GM12878 (cell line): ENCODE measurements at places on chromosomes 7 and 10.

GRCh38 chr10:104109908-104110662 is 11.9 kb upstream of the SFR1 start:
- peak; percentile 40 for DNase-seq

DNA sequence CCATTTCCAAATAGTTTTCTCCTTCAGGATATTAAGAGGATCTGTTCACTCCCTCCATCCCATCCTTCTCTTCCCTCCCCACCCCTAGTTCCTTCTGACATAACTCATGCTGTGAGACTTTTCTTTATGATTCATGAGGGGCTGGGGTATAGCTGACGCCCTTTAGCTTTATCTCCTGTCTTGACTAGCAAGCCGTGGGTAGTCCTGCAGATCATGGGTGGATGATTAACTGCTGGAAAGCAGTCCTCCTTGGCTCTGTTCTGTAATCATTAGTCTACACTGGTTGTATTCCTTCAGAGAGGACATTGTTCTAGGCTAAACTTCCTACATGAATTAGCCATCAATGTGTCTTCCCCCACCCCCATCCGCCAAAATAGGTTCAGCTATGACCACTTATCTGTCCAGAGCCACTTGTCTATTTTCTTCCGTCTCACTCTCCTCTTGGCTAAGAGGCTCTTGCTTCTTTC is 135.4 kb downstream of the LRRC4 start:
- DNase-seq: no peak

GRCh38 chr7:32569388-32570289 is 74.3 kb downstream of the AVL9 start:
- no peak for DNase-seq

DNA sequence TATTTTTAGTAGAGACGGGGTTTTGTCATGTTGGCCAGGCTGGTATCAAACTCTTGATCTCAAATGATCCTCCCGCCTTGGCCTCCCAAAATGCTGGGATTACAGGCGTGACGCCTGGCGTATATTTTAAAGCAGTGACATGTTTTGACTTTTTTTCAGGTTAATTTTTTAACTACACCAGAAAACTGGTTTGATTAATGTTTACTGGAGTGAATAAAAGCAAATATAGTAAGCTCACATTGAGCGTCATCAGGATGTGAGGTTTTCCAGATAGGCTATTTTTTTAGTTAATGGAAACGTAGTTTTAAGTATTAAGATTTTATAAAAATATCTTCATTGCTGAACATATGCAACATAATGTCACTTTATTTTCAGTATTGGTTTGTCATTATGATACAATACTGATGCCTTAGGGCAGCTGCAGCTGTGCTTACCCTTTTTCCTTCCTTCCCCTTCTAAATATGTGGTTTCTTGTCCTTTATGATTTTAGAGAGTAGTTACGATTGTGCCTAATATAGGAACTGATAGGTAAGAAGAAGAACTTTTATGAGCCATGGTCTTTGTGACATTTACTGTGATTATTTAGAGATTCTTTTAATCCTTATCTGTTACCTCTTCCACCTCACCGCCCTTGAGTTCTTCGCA is 37.3 kb downstream of the TMEM60 start:
- no peak for DNase-seq

GRCh38 chr7:156589808-156590207 is 50.8 kb upstream of the RNF32 start:
- no peak for DNase-seq

DNA sequence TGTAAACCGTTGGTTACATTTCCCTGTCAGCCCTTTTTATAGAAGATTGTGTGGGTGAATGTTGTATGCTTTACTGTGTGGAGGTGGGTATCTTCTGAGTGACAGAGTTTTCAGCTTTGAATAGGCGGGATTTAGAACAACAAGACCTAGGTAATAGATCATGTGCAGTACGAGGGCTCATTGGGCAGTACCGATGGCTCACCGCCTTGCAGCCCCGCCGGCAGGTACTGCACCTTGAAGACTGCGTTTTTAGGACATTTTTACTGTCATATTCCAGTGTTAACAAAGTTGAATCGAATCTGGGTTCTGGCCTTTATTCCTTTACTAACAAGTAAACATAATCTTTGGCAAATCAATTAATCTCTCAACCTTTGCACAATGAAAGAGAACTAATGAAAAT is 55.9 kb upstream of the NCF1 start:
- no peak for DNase-seq

- no peak for DNase-seq
These were observed 1.4 kb upstream of the HOXA6 start for GRCh38 chr7:27148756-27149641.

- DNase-seq: no peak
These were observed 42.9 kb downstream of the CCDC3 start for GRCh38 chr10:12958546-12959110.

GRCh38 chr10:129777687-129778086 is 186.4 kb downstream of the EBF3 start:
- DNase-seq: no peak

GRCh38 chr7:157609932-157610640 is 273.3 kb downstream of the DNAJB6 start:
- no peak for DNase-seq

DNA sequence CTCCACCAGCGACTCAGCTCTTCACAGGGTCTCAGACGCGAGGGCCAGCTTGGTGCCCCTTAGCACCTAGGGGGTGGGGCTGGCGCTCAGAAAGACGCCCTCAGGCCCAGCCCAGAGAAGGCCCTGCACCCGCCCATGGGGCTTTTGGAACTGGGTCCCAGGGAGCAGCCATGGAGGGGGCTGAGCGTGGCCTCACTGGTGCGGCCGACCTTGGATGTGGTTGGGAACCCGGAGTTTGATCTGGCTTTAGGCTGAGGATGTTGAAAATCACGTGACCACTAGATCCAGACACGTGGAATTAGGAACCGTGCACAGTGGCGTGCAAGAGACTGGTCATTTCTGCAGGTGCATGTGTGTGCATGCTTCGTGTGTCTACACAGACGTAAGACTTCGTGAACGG is 185.4 kb downstream of the DNAJB6 start:
- DNase-seq: no peak

GRCh38 chr7:72019436-72019835 is 392.7 kb downstream of the CALN1 start:
- no peak for DNase-seq

- DNase-seq: no peak
These were observed 136.9 kb downstream of the SLIT1 start for GRCh38 chr10:97048649-97049427.

GRCh38 chr7:29276199-29276598 is 81.6 kb downstream of the CHN2 start:
- no peak for DNase-seq

- DNase-seq: no peak
These were observed 100.0 kb upstream of the AMPH start for GRCh38 chr7:38731215-38731614.

DNA sequence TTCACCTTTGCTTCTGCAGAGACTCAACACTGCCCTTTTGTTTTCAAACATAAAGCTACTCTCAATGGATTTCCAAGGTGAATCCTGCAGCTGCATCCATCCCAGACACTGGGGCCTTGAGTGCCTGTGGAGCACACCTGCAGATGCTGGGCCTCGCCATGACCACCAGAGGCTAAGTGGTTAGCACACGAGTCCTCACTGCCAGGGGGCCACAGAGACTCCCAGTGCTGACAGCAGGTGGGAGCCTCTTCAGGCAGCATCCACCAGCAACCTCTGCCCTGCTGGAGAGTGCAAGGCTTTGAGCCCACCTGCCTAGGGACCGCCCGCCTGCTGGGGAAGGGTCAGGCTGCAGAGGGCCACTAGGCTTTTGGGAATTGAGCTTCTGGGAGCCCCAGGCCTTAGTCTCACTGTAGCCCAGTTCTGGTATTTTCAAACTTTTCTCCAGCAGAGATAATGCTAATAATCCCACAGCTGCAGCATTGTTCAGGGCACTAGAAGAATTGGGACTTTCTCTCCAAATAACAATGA is 9.4 kb upstream of the HPS1 start:
- DNase-seq: no peak

- DNase-seq: no peak
These were observed 16.2 kb downstream of the LDB3 start for GRCh38 chr10:86684331-86685097.

DNA sequence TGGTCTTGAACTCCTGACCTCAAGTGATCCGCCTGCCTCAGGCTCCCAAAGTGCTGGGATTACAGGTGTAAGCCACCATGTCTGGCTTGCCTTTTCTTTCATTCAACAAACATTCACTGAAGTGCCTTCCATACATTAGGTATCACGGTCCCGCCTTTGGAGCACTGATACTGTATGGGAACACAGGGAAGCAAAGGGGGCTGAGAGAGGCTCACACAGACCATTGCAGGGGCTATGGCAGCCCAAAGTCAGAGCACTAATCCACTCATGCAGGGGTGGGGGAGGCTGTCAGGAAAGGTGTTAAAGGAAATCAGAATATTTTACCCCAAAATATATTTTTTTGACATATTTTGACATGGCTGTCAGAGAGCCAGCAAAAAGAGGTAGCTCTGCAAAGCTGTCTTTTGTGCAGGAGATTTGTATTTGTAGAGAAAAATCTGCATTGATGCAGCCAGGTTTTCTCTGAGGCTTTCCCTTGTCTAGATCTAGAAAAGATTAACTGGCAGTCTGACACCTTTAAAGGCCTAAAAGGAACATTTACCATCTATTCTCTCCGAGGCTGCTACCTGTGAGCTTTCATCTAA is 42.0 kb upstream of the PDLIM1 start:
- DNase-seq: no peak

GRCh38 chr10:22252224-22252800 is 34.5 kb upstream of the EBLN1 start:
- no peak for DNase-seq

DNA sequence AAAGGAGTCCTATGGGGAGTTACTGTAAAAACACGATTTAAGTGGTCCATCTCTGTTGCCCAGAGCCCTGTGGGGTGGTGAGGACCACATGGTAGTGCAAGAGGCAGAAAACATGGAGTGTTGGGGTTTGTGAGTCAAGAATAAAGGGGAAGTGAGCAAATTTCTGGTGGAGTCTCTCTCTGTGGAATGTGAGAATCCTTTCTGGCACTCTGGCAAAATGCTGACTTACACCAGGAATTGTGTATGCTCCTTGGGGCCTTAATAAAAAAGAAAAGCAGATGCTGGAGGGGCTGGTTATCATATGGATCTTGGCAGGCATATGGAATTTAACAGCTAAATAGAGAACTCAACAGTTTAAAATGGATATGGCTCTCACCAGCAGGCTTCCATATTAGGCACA is 486.0 kb downstream of the TNS3 start:
- no peak for DNase-seq

GRCh38 chr10:118742782-118743181 is 12.0 kb downstream of the CACUL1 start:
- no peak for DNase-seq

DNA sequence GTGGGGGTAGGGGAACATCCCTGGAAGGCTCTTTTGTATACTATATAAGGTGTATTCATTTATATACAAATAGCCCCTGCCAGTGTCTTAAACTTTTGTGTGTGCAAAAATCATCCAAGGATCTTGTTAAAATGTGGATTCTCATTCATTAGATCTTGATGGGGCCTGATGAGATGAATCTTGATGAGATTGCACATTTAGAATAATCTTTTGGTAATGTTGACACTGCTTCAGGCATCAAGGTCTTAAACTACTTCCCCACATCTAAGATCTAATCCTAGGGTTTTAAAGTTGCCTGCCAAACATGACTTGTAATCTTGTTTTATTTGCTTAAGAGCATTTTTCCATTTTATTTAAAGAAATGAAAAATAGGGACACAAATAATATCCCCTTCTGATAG is 13.0 kb downstream of the TLX1 start:
- no peak for DNase-seq

DNA sequence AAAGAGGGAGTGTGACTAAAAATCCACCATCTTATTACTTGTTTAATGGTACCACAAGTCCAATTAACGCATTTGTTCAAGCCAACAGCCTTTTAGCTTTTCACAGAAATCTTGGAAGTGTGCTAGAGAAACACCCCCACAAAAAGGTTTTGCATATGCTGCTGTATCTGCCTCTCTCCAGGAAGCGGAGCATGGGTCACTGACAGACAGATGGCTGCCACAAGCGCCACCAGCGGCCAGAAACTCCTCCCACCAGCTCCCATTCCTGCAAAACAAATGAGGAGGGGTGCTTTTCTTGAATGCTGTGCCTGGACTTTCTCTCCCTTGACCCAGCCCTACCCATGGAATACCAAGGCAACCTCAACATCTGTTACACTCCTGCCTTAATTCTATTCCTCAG is 176.3 kb upstream of the LRGUK start:
- DNase-seq: no peak

DNA sequence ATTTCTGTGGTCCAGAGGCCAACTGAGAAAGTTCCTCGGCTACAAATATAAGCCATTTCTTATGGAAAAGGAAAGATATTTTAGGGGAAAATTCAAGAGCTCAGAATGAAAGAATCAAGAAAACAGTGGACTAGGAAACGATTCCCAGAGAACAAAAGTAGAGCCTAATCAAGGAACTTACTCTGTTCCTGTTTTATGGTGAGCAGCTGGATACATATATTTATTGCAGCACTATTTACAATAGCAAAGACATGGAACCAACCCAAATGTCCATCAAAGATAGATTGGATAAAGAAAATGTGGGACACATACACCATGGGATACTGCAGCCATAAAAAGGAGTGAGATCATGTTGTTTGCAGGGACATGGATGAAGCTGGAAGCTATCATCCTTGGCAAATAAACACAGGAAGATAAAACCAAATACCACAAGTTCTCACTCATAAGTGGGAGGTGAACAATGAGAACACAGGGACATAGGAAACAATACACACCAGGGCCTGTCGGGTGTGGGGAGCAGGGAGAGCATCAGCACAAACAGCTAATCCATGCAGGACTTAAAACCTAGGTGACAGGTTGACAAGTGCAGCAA is 298.7 kb downstream of the THSD7A start:
- DNase-seq: no peak

DNA sequence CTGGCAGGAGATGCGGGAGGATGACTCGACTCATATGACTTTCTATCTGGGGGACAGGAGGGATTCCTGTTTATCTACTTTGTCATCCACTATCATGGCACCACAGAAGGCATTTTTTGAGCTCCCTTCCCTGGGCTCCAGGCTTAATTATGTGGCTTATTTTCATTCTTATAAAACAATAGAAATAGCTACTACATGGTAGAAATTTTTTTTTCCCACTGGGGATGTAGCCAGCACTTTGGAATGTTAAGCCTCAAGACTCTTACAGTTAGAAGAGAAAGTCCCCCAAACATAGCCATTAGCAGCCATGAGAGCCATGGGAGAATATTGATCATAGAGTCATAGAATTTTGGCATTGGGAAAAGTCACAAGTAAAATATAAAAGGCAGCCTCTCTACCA is 14.6 kb upstream of the FAM180A start:
- no peak for DNase-seq

GRCh38 chr7:98855610-98856422 is 14.0 kb downstream of the TMEM130 start:
- no peak for DNase-seq

DNA sequence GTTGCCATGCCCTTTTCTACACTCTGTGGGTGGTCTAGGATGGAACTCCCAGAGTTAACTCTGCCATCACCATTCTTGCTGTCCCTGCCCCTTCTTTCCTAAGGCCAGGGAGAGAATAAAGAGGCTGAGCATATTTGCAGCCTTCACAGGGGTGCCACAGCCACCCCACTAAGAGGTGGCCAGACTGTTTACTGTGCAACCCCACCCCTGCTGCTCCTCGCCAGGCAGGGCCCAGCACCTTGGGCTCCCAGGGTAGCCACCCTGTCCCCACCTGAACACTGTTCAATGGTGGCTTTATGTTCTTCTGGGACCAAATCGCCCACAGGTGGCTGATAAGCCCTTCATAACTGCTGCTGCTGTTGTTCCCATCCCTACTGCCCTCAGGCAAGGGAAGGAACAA is 198.9 kb downstream of the SNX13 start:
- DNase-seq: no peak

- no peak for DNase-seq
These were observed 462.7 kb downstream of the TCERG1L start for GRCh38 chr10:130848855-130849254.
